ENCODE measurements at places on chromosomes 7 and 10. TPM values are rescaled to one million over a fixed set of nuclear protein-coding genes. Genes with fewer than 3 reads are reported as not detected.

GRCh38 chr10:7260412-7260900 is 150.4 kb downstream of the SFMBT2 start:
- no peaks in the 10 kb centered on the region for H3K27me3 ChIP-seq
- DNase-seq, result peak; percentile 97
- no peaks in the 10 kb centered on the region for H3K36me3 ChIP-seq

GRCh38 chr7:80600046-80600445 is 38.4 kb upstream of the CD36 start:
- H3K4me3 ChIP-seq, result no peak overlapping the region
- H3K27ac ChIP-seq, result no peak overlapping the region
- no peaks in the 10 kb centered on the region for H3K4me1 ChIP-seq
- no peaks in the 10 kb centered on the region for H3K36me3 ChIP-seq
- H3K27me3 ChIP-seq, result no peaks in the 10 kb centered on the region

Gene CTNNA3
- 0.75 TPM for total RNA-seq

- no peak overlapping the region for H3K27ac ChIP-seq
- no peaks in the 10 kb centered on the region for H3K4me1 ChIP-seq
- no peak for DNase-seq
These were observed 49.0 kb downstream of the COL17A1 start for GRCh38 chr10:104036518-104037260.

Gene DCLRE1C
- 10.1 TPM for total RNA-seq

Gene GBX1
- total RNA-seq, result not detected

Gene GALNT17
- total RNA-seq, result 7.8 TPM

DNA sequence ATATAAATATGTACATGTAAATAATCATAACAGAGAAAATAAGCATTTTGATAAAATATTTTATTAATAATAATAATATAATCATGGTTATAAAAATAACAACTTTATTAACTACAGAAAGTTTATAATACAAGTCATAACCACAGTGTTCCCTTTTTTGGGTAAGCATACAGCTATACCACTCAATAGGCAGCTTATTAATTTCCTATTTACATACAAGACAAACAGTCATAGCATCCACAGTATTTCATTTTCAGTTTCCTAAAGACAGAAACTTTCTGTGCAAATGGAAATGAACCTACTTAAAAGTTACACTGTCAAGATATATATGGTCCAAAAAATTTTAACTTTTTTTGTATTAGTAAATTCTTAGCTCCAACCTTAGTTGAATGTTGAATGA is 70.9 kb downstream of the HGF start:
- H3K27me3 ChIP-seq, result no peaks in the 10 kb centered on the region
- H3K27ac ChIP-seq, result no peak overlapping the region
- DNase-seq, result no peak
- H3K36me3 ChIP-seq, result no peaks in the 10 kb centered on the region
- H3K4me3 ChIP-seq, result no peak overlapping the region
- no peaks in the 10 kb centered on the region for H3K4me1 ChIP-seq

- no peak overlapping the region for H3K27ac ChIP-seq
- H3K4me3 ChIP-seq, result no peak overlapping the region
- no peaks in the 10 kb centered on the region for H3K36me3 ChIP-seq
- DNase-seq, result no peak
These were observed 496.9 kb downstream of the TCERG1L start for GRCh38 chr10:130814610-130815009.

- H3K36me3 ChIP-seq, result no peaks in the 10 kb centered on the region
- no peak overlapping the region for H3K27ac ChIP-seq
- DNase-seq, result no peak
- H3K27me3 ChIP-seq, result no peaks in the 10 kb centered on the region
These were observed 39.0 kb upstream of the ADRA2A start for GRCh38 chr10:111037858-111038257.

DNA sequence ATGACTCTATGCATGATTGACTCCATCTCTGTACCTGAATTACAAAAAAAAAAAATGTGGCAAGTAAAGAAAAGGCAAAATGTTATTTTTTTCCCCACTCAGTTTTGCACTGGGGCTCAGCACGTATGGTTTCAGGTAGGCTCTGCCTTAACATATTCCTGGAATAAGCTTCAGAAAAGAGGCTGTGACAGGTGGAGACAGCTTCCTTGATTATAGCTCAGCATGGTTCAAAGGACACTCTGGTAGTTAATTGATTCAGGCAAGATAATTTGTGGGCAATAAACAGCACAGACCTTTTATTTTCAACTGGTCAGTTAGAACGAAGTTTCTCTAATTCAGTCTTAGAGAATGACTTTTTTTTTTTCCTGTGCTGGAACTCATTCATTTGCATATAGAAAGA is 347.3 kb downstream of the GALNT17 start:
- DNase-seq, result no peak
- H3K27ac ChIP-seq, result no peak overlapping the region
- H3K4me1 ChIP-seq, result no peaks in the 10 kb centered on the region
- H3K36me3 ChIP-seq, result no peaks in the 10 kb centered on the region

Gene PRKAG2
- 26.9 TPM for total RNA-seq

DNA sequence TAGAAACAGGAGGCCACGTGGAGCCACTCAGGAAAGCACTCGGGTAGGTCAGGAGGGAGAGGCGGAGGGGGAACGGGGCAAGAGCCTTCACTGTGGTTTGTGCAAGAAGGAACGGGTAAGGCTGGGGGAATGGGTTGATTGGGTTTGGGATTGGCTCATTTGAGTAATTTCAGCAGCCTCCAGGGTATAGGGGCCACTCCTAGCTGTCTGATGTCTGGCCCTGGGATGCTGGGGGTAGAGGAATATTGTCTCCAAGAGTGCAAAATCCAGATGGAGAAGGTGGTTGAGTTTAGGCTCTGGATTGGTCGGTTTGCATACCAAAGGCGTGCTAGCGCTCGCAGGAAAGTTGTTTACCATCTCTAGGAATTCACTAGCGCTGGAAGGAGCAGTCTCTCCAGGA is 47.2 kb downstream of the MYL10 start:
- H3K27me3 ChIP-seq, result peaks cover 4% of the 10 kb centered on the region
- no peak for DNase-seq
- no peaks in the 10 kb centered on the region for H3K36me3 ChIP-seq
- no peak overlapping the region for H3K4me3 ChIP-seq

DNA sequence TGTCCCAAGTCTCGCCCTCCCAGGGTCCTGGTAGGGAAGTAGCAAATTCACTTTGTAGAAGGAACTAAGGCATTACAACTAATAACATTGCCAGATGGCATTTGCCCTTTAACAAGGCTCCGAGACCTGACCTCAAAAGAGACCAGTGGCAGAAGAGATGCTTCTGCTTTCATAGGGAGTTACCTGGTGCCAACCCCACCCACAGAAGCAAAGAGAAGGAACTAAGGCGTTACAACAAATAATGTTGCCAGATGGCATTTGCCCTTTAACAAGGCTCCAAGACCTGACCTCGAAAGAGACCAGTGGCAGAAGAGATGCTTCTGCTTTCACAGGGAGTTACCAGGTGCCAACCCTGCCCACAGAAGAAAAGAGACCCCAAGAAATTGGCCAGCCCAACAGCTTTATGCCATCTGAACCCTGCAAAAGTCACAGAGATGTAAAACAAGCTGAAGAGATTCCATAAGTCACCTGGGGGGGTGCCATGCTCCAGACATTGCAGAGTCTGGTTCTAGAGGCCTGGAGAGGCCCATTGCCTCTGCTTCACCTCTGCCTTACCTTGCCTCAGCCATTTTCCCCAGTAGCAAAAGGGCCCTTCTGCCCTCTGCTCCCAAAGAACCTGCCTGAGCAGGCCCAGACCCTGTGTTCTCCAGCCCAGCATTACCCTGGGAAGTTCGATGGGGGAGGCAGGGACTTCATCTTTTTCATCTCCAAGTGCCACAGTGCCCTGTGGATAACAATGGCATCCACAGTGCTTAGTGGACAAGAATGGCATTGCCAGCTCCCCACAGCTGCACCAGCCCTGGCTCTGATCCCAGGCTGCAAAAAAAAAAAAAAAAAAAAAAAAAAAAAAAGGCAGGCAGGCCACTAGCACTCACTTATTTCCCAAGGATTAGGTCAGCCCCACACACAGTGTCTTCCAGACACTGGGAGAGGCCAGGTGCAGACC is 179.5 kb upstream of the PLXNA4 start:
- H3K27ac ChIP-seq, result no peak overlapping the region
- H3K27me3 ChIP-seq, result no peaks in the 10 kb centered on the region
- DNase-seq, result no peak
- H3K36me3 ChIP-seq, result no peaks in the 10 kb centered on the region
- no peak overlapping the region for H3K4me3 ChIP-seq
- peaks cover 14% of the 10 kb centered on the region for H3K4me1 ChIP-seq

Gene CRHR2
- not detected for total RNA-seq

Gene PRSS37
- not detected for total RNA-seq

DNA sequence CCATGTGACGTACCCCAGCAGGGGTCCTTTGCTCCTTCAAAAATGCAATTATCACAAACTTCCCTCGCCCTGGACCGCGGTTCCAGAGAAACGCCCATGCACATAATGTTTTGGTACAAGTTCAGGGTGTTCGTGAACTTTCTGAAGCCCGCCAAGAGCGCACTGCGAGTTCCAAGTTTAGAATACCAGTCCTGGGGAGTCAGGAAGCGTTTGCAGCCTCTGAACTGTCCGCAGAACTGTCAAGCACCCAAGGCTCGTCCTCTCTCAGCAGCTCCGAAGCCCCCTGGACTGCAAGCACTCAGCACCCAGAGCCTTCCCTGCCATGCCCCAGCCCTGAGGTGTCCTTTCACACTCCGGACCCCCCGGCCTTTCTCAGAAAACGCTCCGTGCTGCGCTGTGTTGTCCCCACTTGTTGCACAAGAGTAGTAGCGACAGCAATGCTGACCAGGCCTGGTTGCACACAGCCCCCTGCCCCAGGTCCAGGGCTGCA is 30.3 kb downstream of the CALML3 start:
- no peak overlapping the region for H3K4me3 ChIP-seq
- H3K27me3 ChIP-seq, result no peaks in the 10 kb centered on the region
- no peak for DNase-seq
- no peak overlapping the region for H3K27ac ChIP-seq

- H3K36me3 ChIP-seq, result no peaks in the 10 kb centered on the region
- no peak overlapping the region for H3K27ac ChIP-seq
- peaks cover 10% of the 10 kb centered on the region for H3K4me1 ChIP-seq
- H3K4me3 ChIP-seq, result no peak overlapping the region
- no peak for DNase-seq
- peaks cover 7% of the 10 kb centered on the region for H3K27me3 ChIP-seq
These were observed 58.6 kb downstream of the ADRB1 start for GRCh38 chr10:114102256-114102655.

Gene FKBP6
- not detected for total RNA-seq

Data from astrocyte (in vitro differentiated cells and primary cell).